Body of pancreas (tissue), 4 donors: ENCODE measurements at places on chromosomes 4 and X. TPM values are rescaled to one million over a fixed set of nuclear protein-coding genes. Genes with fewer than 3 reads are reported as not detected.

DNA sequence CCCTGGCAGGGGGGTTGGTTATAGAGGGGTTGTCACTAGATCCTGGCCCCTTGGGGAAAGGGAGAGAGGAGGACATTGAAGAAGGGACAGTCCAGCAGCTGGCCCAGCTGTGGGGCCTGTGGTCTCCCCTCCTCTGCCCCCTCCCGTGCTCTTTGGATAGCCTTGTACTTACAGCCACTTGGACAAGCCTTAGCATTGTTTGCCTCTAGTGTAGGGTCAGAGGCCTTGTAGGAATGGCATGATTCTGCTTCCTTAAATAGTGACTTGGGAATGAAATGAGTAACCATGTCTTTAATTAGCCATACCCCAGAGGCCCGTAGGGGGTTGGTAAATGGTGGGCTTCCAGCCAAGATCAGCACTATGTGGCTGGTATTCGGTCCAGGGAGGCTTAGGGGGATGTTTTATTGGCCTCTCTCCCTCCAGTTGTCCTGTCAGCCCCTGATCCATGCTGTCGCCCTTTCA, 230.6 kb downstream of the PTTG2 start:
- no peak for DNase-seq

DNA sequence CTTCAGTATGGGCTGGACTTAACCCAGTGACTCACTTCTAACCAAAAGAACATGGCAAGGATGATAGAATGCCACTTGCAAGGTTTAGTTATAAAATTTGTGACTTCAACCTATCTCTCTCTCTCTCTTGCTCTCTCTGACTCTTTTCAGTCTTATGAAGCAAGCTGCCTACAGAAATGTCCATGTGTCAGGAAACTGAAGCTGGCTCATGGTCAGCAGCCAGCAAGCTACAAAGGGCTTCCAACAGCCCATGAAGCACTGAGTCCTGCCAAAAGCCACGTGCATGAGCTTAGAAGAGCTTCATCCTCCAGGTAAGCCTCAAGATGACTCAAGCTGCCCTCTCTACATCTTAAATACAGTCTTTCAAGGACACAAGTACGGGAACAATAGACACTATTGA, 100.3 kb downstream of the HS3ST1 start:
- DNase-seq, result no peak

The PDGFC gene
- 19.1 TPM for total RNA-seq

The SAGE1 gene
- total RNA-seq, result not detected

The CABS1 gene
- total RNA-seq, result not detected
